Stimulated activated naive CD4-positive, alpha-beta T cell treated with Interleukin-2 at 50 U/mL for 16 hours (primary cell): ENCODE measurements at places on chromosomes 1 and 21.

GRCh38 chr1:114695430-114696058 lies at the start of gene AMPD1:
Gene AMPD1 (minus strand): TSS chr1:114695546. CDS start chr1:114695471, 75 bp downstream.
- DNase-seq, result no peak

DNA sequence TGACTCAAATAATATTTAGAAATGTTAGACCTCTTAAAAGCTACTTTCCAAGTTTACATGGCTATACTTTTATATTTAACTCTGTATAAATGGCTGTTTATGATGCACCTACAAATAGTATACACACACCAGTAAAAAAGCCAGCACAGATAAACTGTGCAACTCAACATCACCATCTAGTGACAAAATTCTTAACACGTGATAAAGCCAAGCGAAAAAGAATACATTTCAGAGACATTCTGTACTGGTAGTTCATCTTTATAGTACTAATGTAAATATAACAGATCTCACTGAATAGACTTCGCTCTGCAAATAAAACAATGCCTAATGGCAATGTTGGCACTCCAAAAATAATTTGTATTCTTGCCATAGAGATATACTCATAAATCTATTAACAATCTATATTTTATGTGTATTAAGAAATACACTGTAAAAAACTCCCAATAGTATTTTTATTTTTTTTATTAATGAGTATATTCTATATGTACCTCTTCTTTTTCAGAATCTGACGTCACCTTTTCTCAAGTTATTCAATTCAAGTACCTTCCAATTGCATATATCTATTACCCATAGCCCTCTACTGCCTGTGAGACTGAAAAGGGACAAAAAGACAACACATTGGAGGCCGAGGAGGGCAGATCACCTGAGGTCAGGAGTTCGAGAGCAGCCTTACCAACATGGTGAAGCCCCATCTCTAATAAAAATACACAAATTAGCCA lies 100.2 kb downstream of the DPYD start:
- DNase-seq, result no peak

- no peak for DNase-seq
Observed at GRCh38 chr1:44366371-44366975, 11.4 kb upstream of the ERI3 start.

- no peak for DNase-seq
Observed at GRCh38 chr1:11339346-11340232, 66.6 kb downstream of the UBIAD1 start.

DNA sequence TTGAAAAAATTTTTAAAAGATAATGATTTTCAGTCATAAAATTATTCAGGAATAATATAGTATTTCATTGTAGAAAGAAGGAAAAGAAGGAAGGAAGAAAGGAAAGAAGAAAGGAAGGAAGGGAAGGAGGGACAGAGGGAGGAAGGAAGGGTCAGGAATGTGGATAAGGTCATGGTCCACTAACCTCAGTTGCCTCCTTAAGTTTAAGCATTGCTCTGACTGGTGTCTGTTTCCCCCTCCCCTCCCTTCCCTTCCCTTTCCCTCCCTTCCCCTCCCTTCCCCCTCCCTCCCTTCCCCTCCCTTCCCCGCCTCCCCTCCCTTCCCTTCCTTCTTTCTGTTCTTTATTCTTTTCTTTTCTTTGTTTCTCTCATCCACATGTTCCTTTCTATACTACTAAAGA lies 95.7 kb downstream of the PLPPR5 start:
- DNase-seq, result no peak

- no peak for DNase-seq
Observed at GRCh38 chr1:90902672-90903071, 119.2 kb downstream of the ZNF644 start.

DNA sequence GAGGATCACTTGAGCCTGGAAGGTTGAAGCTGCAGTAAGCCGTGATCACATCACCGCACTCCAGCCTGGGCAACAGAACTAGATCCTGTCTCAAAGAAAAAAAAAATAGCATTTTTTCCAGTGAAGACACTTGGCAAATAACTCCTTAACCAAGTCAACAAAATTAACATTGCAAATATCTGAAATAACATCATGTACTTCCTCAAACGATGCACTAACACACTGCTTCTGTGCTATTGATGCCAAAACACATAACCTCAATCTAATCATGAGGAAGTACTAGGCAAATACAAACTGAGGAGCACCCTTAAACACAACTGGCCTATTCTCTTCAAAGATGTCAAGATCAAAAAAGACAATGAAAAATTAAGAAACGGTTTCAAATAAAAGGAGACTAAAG lies 32.3 kb downstream of the PABPC4 start:
- no peak for DNase-seq

DNA sequence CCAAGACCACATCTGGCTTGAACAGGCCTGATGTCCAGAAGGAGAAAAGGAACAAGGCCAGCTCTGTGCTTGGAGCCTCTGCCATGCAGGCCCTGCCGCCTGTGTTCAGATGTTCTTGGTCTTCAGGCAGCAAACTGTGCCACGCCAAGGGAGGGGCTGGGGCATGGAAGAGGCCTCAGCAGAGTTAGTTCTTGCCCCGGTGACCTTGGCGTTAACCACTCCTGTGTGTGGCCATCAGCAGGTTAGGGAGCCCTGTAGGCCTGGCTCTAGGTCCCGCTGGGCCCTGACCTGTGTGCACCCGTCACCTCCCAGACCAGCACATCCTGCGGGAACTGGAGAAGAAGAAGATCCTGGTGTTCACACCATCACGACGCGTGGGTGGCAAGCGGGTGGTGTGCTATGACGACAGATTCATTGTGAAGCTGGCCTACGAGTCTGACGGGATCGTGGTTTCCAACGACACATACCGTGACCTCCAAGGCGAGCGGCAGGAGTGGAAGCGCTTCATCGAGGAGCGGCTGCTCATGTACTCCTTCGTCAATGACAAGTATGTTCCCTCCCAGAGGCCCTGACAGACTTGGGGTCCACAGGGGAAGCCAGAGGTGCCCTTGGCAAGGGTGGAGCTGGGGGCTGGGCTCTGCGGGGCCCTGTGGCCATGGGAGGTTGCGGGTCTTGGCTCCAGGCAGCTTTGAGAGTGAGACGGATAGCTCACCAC lies 7.1 kb downstream of the ZC3H12A start:
- no peak for DNase-seq

DNA sequence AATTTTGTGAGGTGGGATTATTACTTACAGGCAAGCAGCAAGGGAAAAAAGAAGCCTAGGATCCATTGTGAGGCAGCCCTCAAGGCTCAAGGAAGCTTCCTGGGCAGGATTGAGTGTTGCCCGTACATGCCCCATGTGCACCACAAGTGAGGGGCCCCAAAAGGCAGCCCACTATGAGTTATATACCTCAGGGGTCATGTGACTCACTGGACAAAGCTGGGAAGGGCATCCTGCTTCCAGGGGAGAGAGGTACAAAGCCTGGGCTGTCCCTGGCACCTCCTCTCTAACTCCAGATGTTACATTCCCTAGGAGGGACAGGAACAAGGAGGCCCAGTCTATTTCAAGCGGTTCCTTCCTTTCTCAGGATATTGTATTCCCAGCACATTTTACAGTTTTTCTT lies 34.0 kb upstream of the CD1D start:
- DNase-seq, result no peak

DNA sequence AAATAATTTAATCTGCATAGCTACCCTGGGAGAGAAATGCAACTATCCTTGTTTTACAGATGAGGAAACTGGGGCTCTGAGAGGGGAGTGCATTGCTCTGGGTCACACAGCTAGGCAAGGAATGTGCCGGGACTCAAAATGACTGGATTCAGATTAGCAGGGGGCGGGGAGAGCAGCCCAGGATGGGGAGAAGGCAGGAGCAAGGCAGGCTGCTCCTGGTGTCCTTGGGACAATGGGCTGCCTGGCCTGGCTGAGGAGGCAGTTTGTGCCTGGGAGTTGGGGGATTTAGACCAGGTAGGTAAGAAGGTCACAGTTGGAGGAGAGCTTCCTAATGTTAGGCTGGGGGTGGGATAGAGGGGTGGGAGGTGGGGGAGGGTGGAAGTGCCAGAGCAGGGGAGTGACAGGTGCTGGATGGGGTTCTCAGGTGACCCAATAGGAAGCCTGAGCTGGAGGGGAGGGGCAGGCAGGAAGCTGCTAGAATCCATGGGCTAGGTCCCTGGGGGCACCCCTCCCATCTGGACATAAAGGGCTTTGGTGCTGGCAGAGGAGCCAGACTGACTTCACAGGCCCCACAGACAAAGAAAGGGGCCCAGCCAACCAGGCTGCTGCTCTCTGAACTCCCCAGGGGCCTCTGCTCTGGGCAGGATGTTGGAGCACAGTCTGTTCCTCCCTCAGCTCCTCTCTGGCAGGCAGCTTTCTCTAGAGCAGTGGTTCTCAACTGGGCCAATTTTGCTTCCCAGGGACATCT lies 29.0 kb downstream of the TRIM62 start:
- DNase-seq, result no peak

DNA sequence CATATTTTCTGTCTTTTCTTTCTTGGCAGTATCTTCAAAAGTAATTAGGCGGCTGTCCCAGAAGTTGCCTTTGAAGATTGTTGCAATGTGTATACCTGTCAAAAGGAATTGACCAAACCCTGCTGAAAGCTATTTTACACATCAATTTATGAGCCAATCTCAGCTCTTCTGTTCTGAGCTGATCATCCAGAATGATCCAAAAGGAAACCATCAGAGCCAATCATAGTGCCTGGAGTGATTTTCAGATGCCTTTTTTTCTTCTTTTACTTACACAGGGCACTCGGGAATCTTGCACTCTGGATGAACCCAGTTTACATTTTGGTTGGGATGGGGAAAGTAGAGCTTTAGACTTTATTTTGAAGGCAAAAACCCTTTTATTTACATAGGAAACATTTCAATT lies 21.8 kb upstream of the APOBEC4 start:
- DNase-seq, result no peak

GRCh38 chr21:44939532-44940115 lies at the start of gene SLX9:
Gene SLX9 (plus strand): TSS chr21:44940029. CDS start chr21:44940058, 29 bp downstream.
- DNase-seq, result peak; percentile 78

DNA sequence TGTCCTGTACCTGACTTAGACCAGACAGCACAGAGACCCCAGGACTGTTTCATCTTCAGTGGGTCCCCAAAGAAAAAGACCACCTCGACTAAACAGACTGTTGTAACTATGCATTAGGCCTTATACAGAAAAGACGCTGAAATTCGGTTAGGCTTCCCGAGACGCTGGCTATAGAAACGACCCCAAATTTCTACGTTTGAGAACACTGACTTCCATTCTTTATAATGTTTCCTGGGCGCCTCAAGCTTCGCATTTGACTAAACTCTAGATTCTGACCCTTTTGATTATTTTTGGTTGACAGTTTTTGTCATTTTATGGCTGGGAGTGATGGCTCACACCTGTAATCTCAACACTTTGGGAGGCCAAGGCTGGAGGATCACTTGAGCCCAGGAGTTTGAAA lies 986 bp upstream of the TRAPPC10 start:
- DNase-seq, result no peak

DNA sequence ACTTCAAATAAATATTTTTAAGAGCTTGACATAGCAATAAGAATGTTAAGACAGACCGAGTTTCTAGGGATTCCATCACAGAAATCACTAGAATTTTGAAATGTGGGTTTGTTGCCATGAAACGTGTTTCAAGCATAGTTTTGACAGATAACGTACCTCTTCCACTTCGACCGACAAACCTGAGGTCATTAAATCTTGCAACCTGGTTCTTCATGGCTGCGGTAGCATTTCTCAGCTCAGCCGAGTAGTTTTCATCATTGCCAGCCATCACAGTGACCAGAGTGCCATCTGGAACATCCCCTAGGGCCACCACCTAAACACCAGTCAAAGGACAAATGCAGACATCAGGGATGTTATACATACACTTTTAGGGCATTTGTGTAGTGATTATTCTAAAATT lies 168.7 kb downstream of the RUNX1 start:
- no peak for DNase-seq

DNA sequence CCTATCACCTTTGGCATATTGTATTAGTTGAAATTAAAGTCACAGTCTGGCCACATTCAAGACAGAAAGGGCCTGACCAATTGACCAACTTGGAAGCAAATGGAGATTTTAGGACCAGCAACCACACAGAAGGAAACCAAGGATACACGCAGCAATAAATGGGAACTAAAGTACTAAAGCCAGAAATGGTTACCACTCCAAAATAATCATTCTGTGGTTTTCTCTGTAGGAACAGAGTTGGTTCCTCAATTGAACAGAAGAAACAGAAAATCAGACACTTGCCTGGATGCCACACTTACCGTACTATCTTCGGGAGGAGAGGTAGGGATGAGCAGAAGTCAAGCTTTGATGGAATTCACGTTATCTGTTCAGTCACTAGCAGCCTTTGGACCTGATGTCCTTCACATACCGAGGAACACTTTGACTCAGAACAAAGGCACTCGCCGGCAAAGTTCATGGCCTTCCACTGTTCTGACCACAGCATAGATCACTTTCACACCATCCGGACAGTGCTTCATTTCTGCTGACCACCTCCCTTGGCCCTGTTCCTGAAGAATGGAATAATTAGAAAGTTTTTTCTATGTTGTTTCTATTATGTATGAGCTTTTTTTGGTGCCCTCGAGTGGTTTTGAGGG lies 96.9 kb downstream of the LPAR3 start:
- DNase-seq, result no peak

- DNase-seq, result peak; percentile 28
Observed at GRCh38 chr21:45404730-45405270, at the start of gene COL18A1. Gene COL18A1 (plus strand): TSS chr21:45405165. CDS start chr21:45405231, 66 bp downstream.

- no peak for DNase-seq
Observed at GRCh38 chr21:44896561-44897286, 23.2 kb upstream of the PTTG1IP start.

DNA sequence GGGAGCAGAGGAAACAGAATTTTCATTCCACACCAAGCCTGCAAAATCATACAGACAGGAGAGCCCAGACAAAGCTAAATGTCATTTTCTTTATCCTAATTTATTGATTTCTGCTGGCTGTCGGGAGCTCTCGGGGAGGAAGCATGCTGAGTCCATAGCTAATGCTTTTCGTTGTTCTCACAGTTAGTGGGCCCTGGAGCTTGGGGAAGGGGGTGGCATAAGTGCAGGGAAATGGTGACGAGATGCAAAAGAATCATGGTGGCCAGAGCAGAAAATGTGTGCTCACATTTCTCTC lies 202.4 kb downstream of the TOMM20 start:
- no peak for DNase-seq

DNA sequence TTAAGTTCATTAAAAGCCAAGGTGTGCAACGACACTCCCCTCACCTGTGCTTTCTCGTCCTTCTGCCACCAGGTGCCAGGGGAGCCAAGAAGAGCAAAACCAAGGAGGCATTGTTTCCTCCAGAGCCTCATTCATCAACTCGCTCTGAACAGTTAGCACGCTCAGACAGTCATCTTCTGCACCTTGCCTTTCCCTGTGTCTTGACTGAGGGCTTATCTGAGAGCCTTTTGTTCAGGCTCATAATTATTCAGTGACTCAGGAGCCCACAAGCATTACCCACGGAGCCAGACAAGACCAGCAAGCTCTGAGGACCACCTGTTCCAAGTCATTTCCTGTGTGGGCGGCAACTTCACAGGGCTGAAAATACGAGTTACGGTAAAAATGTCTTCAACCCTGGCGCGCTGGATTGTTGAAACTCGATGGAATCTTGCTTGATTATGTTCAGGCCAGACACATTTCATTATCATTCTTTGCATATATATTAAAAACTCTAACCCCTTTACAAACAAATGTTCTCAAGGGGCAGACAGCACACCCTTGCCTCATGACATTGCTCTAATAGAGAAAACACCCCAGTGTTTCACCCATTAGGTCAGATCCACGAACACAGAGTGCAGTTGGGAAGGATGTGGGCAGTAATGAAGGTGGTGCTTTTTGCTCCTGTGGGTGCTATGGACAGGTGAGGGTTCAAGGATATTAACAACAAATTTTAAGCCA lies 89.7 kb upstream of the RUNX1 start:
- DNase-seq, result peak; percentile 42

GRCh38 chr1:19045898-19046880 lies 89.7 kb upstream of the IFFO2 start:
- DNase-seq, result no peak
